ENCODE measurements at places on chromosomes 13 and 19.

GRCh38 chr13:31773538-31773937, 34.2 kb downstream of the RXFP2 start:
- no peak for DNase-seq

- no peak for DNase-seq
Observed at GRCh38 chr19:12959481-12959880, 2.5 kb upstream of the GADD45GIP1 start.

DNA sequence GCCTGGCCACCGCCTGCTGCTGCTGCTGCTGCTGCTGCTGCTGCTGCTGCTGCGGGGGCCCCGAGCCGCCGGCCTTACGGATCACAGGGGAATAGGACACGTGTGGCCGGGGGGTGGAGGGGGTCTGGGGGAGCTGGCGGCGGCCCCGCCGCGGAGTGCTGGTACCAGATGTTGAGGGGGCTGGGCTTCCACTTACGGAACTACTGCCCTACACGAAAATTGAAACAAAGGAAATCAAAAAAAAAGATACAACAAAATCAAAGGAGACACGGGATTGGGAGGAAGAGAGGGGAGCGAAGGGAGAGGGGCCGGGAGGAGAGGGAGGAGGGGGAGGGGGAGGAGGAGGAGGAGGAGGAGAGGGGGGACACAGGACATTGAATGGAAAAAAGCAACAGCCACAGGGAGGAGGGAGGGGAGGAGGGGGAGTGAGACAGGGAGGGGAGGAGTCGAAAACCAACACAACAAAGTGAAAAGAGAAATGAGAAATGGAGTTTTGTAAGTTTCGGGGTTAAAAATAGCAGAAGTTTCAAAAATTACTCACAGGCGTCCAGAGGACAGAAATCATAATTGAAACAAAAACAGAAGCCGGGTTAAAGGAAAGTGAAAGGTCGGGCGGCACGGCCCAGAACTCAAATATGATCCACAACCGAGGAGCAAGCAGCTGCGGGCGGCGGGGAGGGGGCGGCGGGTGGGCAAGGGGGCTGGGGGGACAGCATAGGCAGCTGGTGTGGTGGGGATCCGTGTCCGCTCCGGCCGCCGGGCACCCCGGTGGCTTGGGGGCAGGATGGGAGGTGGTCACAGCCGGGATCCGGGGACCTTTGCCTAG, 57.8 kb downstream of the IER2 start:
- DNase-seq, result peak; percentile 76

DNA sequence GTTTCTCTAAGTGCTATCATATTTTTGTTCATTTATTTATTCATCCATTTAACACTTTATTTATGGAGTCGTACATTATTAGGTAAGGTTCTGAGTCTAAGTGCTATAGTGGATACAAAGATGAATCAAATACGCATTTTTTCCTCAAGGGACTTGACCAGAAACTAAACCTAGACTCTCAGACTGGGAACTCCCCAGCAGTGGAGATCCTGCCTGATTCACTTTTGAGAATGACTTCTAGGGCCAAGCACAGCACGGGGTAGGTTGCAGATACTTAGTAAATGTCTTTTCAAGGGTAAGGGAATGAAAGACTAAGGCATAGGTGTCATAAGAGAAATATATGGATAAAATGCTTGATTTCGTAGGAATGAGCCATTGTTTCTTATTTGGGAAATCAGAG, 7.2 kb downstream of the DNAJC15 start:
- no peak for DNase-seq

GRCh38 chr19:29294343-29294811, 81.4 kb upstream of the UQCRFS1 start:
- DNase-seq, result no peak

DNA sequence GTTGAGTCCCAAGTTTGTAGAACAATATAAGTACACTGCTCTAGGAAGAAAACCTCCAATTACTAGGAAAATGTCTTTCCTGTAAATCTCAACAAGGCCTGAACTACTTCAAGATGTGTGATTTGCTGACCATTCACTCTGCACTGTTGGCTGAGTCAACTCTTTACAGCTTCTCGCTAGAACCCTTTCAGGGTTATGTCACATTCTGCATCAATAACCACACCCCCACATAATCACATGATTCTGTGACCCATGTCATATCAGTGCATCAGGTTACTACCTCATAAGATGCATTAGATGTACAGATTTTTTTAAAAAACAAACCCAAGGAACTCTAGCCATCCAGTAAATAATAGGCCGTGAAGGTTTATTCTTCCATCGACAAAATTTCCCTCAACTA, 16.1 kb upstream of the DCLK1 start:
- DNase-seq, result no peak

- DNase-seq, result no peak
Observed at GRCh38 chr13:60931858-60932546, 483.6 kb downstream of the PCDH20 start.

DNA sequence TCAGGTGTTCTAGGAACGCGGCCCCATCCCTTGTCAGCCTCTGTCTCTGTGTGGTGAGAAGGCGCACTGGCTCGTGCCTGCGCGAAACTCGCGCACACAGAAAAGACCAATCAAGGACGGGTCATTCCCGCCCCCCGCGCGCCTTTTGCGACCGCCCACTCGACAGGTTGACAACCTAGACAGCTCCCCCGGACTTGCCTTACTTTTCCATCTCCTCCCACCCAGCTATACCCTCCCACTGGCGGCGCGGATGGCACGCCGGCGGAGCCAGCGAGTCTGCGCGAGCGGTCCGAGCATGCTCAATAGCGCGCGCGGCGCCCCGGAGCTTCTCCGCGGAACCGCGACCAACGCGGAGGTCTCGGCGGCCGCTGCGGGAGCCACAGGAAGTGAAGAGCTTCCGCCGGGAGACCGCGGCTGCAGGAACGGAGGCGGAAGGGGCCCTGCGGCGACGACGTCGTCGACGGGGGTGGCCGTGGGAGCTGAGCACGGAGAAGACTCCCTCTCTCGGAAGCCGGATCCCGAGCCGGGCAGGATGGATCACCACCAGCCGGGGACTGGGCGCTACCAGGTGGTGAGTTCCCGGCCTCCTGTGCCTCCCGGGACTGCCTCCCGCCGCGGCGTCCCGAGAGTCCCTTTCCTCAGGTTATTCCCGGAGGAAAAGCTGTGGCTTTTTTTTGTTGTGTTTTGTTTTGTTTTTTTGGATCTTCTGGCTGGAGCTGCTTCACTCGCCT, at the start of gene NDFIP2:
Gene NDFIP2 (plus strand): TSS at position 202 of the 731 bp plus-strand sequence. CDS start 49 bp downstream, at position 251.
- DNase-seq, result peak; percentile 91

DNA sequence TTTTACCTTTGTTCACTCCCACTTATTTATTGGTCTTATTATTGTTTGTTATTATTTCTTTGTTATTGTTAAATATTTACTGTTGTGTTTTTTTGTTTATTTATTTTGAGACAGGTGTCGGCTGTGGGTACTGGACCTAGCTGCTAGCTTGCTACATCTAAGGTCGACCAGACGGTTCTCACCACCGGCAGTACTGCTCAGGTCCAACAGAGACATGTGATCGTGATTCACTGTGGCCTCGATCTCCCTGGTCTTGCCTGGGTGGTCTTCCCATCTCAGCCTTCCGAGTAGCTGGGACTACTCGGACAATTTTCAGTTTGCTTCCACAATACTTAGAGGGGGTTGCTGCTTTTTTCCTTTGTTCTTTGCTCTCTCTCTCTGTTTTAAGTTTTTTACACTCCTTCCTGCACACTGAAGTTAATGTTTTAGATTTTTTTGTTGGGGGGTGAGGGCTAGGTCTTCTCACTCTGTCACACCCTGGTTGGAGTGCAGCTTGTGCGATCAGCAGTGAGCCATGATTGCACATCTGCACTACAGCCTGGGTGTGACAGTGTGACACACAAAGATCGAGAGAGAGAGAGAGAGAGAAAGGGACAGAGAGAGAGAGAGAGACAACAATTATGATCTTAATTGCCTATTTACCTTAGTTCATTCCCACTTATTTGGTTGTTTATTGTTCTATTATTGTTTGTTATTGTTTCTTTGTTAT, 1432.4 kb downstream of the UQCRFS1 start:
- no peak for DNase-seq

DNA sequence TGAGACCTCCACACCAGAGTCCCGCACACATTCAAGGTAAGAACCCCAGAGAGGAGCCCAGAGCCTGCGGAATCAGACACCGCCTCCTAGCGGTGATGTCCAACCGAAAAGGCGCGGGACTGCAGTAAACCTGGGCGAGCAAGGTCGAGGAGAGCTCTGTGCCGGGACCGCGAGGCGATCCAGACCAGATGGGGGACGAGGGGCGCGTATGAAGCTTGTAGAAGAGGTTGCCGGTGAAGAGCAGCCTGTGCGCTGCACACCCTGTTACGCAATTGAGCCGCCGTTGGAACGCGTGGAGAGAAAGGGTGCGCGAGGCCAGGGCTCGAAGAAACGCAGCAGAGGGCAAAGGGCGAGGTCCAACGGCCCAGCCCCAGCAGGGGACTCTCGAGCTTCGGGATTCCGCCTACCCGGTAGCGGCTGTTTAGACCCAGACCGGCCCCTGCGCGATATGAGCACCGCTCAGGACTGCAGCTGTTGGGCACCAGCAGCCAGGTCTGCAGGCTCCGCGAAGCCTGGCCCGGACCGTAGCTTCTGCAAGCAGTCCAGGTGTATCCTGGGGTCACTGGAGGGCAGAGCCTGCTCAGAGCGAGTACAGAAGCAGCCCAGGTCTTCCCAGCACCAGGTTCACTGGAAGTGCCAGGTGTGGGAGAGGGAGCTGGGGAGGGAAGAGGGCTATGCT, 65.9 kb upstream of the ZNF599 start:
- peak; percentile 15 for DNase-seq

GRCh38 chr19:33864311-33864850, 67.7 kb downstream of the KCTD15 start:
- no peak for DNase-seq

DNA sequence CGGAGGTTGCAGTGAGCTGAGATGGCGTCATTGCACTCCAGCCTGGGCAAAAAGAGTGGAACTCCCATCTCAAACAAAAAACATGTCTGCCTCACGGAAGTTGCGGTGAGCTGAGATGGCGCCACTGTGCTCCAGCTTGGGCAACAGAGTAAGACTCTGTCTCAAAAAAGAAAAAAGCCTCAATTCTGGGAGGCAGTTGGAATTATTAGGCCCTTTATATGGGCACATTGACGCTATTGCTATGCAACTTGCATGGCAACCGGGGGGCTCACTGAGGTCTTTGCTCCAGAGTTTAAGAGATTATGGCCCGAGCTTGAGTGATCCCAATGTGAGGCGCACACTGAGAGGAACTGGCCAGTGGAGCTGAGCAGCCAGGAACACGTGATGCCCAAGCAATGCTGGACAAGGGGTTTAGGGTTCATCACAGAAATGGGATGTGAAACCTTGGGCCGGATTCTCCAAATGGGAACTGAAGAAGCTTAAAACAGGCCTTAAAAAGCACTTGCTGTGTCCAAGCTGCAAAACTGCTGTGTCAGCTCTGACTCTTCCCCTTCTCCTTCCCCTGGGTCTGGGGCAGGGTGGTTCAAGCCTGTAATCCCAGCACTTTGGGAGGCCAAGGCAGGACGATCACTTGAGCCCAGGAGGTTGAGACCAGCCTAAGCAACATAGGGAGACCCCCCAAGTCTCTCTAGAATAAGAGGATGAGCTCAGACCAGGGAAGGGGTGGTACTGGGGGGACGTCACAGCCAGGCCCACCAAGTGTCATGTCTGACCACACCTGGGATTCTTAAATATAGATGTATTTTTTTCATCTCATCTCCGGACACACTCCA, 2.5 kb downstream of the FTL start:
- no peak for DNase-seq

DNA sequence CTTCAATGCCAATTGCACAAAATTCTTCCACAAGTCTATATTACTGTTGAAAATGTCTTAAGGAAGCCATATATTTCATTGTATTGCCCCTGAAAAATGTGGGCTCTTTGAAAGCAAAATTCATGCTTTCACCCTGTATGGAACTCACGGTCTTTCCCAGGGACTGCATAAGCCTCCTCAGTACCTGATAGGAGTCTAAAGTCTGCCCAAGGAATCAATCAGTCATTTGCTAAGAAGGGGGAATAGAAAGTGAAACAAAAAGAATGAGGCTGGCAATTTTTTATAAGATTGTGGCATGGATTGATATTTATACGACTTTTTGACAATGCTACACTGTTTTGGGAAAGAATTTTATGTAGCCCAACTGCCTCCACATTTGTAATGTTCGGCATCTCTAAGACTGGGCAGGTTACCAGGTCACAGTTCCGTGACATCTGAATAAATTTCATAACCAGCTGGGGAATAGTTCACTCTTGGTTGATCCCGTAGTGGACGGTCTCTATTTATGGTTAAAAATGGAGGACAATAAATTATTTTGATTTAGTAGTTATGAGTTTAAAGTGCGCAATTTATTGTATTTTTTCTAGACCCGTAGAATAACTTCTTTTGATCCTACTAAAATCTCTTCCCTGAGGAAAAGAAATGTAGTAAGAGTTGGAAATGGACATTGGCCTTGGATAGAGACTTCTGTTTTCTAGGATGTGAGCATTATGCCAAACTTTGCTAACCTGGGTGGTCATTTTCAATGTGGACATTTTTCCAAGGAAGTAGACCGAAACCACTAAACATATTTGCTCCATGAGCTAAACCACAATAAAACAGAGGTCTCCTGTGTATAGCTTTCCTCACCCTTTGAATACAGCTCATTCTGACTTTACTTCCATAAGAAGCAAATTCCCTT, 1585.4 kb downstream of the EFNB2 start:
- DNase-seq, result no peak

- no peak for DNase-seq
Observed at GRCh38 chr19:8815780-8816179, 16.3 kb downstream of the ZNF558 start.

DNA sequence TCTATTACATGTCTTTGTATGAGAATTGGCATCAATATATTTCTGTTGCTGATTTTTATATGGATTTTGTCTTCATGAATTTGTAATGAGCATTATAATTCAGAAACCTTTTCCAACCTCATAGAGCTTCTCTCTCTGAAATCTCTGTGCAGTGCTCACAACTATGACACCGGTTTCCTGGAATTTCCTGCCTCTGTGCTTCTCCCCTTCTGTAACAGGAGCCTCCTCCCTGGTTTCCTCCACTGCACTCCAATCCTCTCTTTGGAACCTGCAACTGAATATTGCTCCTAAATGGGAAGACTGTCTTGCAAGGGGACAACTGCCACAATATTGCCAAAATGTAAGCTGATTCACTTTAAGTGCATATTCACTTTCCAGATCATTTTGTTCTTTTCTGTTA, 1147.9 kb downstream of the UQCRFS1 start:
- DNase-seq, result no peak

DNA sequence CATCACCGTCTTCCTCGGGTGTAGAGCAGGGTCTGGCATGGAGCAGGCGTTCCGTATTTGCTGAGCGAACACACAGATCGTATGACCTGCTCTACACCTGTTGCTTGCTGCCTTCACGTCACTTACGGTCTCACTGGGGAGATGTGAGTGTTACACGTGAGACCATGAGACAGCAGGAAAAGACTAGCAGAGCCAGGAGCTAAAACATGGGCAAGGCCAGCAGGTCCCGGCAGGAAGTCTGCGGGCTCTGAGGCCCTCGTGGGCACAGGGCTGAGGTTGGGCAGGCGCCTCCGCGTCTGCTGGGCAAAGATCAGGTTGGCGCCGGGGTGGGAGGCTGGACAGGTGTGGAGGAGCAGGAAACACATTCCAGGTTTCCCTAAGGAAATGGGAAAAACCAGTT, 19.7 kb upstream of the GTF3A start:
- no peak for DNase-seq
